ENCODE measurements at places on chromosomes 2 and 18. TPM values are rescaled to one million over a fixed set of nuclear protein-coding genes. Genes with fewer than 3 reads are reported as not detected.

The IL36RN gene
- polyA plus RNA-seq, result not detected

GRCh38 chr2:114032705-114033104 lies 142.8 kb downstream of the ACTR3 start:
- no peak for DNase-seq

DNA sequence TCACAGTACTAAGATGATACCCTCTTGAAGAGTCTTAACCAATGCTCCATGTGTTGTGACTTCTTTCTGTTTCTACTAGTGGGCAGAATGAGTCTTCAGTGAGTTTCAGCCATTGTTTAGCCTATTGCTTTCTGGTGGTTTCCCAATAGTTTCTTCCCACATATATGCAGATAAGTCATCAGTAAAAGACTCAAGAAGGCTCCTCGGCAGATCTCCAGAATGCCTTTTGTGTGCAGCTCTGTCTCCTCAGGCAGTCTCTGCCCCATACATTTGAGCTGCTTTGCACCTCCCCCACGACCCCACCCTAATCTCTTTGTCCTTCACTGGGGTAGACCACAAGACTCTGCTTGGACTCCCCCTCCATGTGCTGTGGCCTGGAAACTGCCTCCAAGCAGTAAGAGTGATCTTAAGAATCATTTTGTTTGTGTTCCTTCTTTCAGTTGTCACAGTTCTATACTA lies 71.6 kb upstream of the CHRNA1 start:
- no peak for DNase-seq

GRCh38 chr18:76335859-76336640 lies 159.0 kb downstream of the ZNF516 start:
- DNase-seq, result no peak

GRCh38 chr18:55501982-55502710 lies 85.8 kb downstream of the TCF4 start:
- no peak for DNase-seq

DNA sequence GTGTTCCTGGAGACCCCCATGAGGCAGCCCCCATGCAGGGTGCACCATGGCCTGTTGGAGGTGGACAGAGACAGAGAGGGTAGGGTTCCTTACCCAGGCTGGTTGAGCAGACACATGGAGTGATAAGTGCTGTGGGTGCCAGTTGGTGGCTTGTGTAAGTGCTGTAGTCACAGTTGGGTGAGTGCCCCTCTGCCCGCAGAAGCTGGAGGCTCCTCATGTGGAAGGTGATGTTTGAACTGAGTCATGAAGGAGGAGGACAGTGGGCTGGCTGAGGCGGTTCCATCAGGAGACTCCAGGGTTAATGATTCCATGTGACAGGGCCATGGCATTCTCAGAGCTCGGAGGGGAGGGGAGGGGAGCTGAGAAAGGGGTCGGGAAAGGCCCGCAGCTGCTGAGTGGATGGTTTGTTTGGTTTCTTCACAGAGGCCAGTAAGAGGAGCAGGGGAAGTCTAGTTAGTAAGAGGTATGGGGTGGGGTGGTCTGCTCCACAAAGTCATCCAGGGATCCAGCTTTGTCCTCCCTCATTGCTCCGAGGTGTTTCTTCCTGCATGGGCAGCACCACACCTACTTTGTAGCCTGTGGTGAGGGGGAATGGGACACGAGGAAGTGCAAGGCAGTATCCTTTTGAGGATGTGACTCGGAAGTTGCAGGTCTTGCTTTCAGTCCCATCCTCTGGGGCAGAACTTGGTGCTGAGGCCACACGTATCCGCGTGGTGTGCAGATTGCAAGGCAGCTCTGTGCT lies 13.6 kb downstream of the IMPA2 start:
- no peak for DNase-seq

- DNase-seq, result no peak
Observed at GRCh38 chr2:142870526-142870925, 6.9 kb upstream of the KYNU start.

DNA sequence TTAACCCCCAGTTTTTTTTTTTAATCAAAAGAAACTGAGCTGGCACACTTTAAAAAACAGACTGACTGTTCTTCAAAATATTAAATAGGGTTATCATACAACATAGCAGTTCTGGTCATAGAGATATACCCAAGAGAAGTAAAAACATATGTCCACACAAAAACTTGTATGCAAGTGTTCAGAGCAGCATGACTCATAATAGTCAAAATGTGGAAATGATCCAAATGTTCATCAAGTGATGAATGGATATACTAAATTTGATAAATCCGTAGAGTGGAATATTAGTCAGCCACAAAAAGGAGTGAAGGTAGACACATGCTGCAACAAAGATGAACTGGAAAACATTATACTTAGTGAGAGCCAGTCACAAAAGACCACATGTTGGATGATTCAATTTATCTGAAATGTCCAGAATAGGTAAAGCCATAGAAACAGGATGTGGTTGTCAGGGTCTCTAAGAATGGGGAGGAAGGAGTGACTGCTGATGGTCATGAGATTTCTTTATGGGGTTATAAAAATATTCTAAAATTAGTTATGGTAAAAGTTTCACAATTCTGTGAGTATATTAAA lies 5.1 kb downstream of the SMIM21 start:
- DNase-seq, result no peak

- DNase-seq, result no peak
Observed at GRCh38 chr2:52336951-52337350, 1305.0 kb upstream of the NRXN1 start.
